NCI-H774 (cell line): ENCODE measurements at places on chromosomes 6 and 20.

DNA sequence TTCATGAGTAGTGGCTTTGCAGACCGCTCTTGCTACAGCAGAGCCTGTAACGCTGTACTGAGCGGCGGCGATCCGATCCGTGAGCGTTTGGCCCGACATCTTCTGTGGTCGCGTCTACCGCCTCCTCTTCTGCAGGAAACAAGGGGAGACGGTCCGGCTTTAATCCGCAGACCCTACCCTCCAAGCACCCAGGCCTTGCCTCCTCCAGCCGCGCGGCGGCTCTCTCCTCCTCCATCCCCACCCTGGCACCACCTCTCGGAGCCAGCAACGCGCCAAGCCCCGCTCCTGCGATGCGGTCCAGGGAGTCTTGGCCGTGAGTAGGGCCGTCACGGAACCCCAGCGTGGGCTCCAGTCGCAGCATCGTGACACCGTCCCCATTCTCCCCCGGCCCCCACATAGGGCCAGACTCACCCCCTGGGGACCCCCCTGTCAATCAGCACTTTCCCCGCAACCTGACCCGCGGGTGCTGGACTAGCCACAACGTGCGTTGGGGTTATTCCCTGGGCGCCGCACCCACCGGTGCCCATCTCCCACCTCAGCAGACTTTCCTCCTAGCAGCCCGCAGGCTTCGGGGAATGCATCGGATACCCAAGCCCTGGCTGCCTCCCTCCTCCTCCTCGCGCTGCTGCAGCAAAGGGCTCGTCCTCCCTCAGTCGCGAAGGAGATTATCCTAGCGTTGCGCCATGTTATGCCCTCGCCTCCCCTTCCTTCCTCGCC, 914 bp downstream of the SNAP91 start:
- no peak for DNase-seq

DNA sequence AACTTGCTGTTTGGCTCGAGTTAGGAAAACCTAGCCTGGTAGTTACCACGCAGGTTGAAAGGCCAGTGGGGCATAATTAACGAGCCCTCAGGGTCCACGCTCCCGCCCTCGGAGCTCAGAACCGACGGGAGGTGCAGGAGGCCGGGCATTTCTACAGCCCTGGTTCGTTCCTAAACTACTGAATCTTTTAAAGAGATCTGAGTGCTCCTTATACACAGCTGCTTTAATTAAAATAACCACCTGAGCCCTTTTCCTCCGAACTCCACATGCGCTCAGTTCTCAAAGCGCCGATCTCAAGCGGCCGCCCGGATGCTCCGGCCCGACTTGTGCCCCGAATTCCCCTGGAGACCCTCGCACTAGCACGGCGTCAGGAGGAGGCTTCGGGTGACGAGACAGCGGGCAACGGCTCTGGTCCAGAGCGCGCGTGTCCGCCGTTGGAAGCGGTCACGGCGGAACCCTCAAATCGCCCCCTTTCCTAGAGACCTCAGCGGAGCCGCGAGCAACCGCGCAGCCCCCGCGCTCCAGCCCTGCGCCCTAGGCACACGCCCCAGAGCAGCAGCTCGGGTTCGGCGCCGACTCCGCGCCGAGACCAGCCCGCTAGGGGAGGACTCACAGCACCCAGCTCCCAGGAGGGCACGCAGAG, 397 bp downstream of the WDR27 start:
- DNase-seq: peak; percentile 47

DNA sequence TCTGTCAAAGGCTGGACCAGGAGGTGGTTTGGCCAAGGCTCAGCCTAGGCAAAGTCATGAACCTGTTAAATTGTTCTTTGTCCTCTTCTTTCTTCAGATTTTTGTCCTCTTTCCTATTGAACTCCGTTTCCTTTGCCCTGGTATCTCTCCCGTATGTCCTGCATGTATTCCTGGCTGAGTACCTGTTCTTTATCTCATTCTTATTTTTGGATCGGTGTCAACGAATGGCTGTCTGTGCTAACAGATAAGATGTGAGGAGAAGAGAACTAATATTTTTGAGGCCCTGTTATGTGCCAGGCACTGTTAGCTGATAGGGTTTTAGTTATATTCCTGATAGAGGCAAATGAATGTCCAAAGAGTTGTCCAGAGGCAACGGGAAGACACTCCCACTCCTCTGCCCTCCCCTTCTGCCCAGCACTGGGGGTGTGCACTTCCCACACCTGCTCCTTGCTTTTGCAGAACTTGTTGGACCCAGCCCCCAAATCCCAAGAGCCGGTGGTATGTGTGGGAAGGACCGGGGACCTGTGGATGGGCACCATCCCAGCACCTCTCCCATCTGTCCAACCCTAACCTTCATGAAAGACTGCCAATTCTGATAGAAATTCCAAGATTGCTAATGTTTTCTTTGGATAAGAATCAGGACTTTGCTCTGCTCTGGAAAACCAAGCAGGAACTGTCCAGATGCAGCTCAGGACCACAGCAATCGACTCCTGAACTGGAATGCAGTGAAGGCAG, 20.6 kb downstream of the MMP24OS start:
- no peak for DNase-seq

DNA sequence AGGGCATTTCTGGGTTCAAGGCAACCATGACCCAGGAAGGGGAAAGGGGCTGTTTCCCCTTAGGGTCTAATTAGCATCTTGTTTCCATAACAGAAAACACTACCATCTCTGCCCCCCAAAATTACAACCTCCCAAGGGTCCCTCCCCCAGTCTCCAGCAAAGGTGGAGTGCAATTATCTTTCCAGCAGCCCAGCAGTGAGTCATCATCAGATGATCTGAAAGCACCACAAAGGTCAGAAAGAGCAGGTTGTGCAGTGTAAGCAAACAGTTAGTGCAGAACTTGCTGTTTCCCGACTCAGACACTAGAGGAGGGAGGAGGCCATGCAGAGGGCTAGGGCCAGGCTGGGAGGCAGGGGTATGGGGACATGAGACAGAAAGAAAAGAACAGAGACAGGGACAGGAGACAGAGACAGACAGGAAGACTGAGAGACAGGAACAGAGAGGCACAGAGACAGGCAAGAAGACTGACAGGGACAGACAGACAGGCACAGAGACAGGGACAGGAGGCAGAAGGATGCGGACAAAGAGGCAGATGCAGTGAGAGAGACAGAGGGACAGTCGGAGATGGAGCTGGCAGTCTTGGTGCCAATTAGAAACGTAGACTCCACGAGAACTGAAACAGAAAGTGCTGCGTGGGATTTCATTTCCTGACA, 62.5 kb downstream of the PYGB start:
- DNase-seq: peak; percentile 28

GRCh38 chr6:36133148-36133547, 2.8 kb downstream of the MAPK13 start:
- no peak for DNase-seq

- no peak for DNase-seq
Observed at GRCh38 chr6:26161322-26161721, 74.1 kb downstream of the HFE start.

DNA sequence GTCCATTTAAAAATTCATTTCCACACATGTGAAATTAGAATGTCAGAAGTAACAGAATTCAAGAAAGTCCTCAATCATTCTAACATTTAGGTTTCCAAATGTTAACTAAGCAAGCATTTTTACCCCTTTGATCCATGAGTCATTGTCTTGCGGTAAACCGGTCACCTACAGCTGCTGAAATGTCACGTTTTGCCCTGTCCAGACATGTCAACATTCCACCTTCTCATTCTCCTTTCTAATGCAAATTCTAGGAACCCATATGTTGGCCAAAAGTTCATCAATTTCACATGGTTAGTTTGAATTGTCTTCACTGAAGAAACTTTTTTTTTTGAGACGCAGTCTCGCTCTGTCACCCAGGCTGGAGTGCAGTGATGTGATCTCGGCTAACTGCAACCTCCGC, 117.2 kb downstream of the IPCEF1 start:
- no peak for DNase-seq

DNA sequence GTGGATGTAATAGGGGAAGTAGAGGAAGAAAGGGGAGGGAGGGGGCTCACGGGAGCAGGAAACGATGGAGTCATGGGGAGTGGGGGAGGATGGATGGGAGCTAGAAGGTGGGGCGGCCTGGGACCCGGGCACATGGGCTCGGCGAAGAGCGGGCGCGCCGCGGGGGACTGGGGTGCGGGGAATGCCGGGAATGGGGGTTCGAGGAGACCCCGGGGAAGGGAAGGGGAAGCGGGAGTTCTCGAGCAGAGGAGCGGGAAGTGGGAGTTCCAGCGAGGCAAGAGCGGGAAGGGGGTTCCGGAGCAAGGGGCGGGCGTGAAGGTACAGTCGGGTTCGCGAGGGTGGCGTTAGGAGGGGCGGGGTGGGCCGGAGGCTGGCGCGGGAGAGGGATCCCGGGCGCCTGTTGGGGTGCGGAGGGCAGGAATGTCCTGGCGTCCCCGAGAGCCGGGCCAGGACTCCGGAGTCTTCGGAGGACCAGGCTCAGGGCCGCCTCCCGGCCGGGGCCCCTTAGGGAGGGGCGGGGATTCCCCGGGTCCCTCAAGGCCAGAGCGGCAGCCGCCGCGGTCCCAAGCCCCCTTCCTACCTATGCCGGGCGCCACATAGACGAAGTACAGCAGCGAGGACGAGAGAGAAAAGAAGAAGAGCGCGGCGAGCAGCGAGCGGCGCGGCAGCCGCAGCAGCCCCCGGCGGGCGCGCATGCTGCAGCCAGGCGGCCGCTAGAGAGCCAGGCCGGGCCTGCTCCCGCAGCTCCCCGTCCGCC, 504 bp downstream of the B4GALT5 start:
- no peak for DNase-seq

- DNase-seq: no peak
Observed at GRCh38 chr6:105747823-105748405, 338.2 kb upstream of the PRDM1 start.

GRCh38 chr6:131917763-131918649, 33.2 kb downstream of the CCN2 start:
- DNase-seq: no peak

GRCh38 chr6:75852721-75853120, 103.7 kb downstream of the MYO6 start:
- DNase-seq: peak; percentile 39

DNA sequence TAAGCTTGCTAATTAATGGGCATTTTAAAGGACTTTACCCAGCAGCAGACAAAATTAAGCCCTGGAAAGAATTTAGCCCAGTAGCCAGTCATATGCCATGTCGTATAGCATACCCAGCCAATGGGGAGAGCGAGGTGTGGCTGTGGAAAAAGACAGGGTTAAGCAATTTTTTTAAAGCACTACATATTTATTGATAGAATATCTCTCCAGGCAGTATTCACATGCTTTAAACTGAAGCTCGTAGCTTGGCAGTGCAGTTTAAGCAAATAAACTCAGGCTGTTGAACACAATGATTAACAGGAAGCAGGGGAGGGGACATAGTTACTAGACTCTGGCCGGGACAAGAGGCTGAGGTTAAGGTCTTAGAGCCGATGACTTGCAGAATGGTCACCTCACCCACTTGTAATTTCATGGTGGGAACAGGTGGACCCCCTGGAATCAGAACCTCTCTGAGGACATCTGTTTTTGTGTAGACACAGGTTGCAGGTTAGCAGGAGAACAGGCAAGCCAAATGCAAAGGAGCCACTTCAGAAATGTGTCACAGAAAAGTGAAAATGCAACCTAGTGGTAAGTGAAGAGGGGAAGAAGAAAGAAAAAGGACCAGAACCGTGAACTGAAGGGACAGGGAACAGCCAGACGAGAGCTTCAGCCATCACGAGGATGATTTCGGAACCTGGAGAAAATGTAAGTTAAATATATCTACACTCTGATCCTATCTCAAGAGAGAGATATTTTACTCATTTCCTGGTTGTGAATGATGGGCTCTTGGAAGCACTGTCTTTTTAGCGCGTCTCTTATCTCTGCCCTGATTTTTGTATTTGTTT, 7.2 kb downstream of the GCNT2 start:
- no peak for DNase-seq

- DNase-seq: no peak
Observed at GRCh38 chr6:24861934-24862333, 63.2 kb upstream of the ARMH2 start.

DNA sequence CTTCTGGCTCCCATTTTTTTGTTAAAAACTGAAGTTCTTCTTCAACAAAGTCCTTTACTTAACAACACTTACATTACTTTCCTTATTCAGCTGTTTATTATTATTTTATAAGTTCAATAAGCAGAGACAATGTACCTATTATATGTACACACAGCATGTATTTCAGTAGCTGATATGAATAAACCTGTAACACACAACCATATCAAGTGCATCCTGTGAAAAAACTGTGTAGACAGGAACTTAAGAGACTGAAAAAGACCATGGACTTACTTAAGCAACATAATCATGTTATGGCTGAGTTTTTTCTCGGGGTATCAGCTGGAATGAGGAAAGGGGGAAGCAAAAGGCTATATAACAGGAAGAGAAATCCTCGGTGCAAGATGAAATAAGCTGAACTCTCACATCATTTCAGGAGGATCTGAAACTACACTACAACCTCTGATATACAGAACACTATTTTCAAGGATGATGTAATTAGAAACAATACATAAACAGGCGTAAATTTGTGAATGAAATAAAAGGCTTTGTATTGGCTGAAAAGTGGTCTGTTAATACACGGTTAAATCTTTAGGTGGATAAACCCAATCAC, 70.9 kb downstream of the REV3L start:
- DNase-seq: no peak

- DNase-seq: no peak
Observed at GRCh38 chr20:45962031-45962755, 9.8 kb downstream of the ZNF335 start.

GRCh38 chr20:33947709-33948295, 45.9 kb upstream of the RALY start:
- no peak for DNase-seq

DNA sequence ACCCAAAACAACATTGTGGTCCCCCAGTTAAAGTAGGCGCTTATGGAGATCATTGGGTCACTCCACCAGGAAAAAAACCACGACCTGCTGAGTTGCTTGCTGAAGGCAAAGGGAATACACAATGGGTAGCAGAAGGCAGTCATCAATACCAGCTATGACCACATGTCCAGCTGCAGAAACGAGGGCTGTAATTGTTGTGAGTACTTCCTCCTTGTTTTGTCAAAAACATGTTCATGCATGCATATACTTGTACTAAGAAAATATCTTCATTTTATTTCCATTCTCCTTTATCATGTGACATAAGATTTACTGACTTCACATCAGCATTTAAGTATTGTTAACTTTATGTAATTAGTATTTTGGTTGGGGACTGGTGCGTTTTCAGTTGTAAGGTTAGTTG, 16.9 kb downstream of the SERINC1 start:
- no peak for DNase-seq

- DNase-seq: no peak
Observed at GRCh38 chr6:142356201-142356883, 54.5 kb downstream of the ADGRG6 start.
